ENCODE measurements at places on chromosomes 11 and 22.
A peak's percentile ranks its signal among the peaks of the same experiment; 100 is the strongest.

DNA sequence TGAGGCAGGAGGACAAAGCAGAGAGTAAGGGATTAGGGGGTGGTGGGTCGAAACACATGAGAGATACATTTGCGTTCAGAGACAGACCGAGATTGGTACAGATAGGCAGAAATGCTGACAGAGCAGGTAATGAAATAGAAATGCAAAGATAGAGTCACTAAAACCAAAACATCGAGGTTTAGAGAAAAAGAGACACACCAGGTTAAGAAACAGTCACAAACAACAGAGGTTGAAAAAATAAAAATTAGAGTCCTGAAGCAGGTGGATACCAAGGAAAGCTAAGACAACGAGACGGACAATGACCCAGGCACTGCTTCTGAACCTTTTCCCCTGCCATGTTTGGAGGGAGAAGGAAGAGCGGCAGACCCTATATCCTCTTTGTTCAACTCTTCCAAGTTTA lies 1.2 kb upstream of the MAPK1 start:
- DNase-seq = no peak

- no peak for DNase-seq
Observed at GRCh38 chr11:96056576-96056975, 132.7 kb upstream of the MTMR2 start.

- no peak for DNase-seq
Observed at GRCh38 chr22:42821386-42821785, 35.7 kb downstream of the ARFGAP3 start.

- DNase-seq = no peak
Observed at GRCh38 chr22:48651981-48652538, 1175.6 kb downstream of the BRD1 start.

DNA sequence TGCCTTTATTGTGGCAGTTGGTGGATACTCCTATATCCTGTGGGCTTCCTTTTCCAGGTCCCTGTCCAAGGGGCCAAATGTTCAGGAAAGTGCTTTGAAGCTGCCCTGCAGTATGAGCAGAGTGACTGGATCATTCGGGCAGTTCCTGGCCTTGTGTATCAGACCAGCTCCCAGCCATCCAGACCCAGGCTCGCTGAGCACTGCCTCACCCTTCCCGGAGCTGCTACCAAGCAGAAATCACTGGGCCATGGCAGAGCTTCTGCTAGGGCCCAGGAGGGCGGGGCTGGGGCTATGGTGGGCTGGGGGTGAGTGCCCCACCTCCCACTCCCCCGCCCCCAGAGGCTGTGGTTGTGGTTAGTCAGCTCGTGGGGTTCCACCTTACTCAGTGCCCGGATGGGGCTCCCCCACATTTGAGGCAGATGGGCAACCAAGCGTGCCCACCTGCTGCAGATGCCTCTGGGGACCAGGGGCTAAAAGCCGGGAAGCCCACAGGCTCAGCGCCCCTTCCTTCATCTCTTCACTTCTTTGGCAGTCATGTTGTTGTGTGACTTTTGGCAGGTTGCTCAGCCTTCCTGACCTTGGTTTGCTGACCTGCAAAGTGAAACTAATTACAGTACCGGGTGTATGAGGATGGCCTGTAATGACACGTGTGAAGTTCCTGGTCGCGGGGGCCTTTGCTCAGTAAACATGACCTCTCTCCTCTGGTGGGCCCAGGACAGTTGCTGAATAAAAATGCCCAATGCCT lies 2.1 kb upstream of the LRRC32 start:
- DNase-seq = peak; percentile 89

DNA sequence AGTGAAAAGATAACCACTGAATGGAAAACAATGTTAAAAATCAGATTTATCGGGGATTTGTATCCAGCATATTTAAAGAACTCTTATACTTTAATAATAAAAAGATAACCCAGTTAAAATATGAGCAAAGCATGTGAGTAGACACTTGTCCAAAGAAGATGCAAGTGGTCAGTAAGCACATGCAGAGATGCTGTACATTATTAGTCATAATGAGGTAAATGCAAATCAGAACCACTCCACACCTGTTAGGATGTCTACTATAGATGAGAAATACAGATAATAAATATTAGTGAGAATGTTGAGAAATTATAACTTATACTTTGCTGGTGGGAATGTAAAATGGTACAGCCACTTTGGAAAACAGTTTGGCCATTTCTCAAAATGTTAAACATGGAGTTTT lies 28.0 kb downstream of the QSER1 start:
- no peak for DNase-seq

DNA sequence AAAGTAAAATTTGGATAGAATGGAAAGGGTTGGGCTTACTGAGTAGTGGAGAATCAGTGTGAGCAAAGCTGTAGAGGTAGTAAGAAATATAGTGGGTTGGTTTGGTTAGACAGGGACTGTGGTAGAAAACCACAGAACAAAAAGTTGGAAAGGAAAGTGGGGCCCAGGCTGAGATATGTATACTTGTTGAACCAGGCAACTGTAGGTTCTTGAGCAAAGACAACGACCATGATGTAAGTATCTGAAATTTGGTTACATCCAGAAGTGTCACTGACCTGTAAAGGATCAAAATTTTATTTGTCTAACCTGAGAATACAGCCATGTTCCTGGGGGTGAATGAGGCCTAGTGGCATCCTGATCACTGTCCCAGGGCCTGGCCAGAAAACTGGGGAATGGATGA lies 114.1 kb downstream of the STIM1 start:
- no peak for DNase-seq

- DNase-seq = no peak
Observed at GRCh38 chr22:46976598-46976997, 214.1 kb downstream of the TBC1D22A start.

- DNase-seq = peak; percentile 24
Observed at GRCh38 chr22:49964136-49965090, 3.8 kb downstream of the PIM3 start.

GRCh38 chr22:26901198-26901816 lies 243.9 kb downstream of the MIAT start:
- no peak for DNase-seq

GRCh38 chr22:30809086-30809485 lies 114.4 kb downstream of the OSBP2 start:
- no peak for DNase-seq

- no peak for DNase-seq
Observed at GRCh38 chr11:1230456-1231395, 7.9 kb downstream of the MUC5B start.

DNA sequence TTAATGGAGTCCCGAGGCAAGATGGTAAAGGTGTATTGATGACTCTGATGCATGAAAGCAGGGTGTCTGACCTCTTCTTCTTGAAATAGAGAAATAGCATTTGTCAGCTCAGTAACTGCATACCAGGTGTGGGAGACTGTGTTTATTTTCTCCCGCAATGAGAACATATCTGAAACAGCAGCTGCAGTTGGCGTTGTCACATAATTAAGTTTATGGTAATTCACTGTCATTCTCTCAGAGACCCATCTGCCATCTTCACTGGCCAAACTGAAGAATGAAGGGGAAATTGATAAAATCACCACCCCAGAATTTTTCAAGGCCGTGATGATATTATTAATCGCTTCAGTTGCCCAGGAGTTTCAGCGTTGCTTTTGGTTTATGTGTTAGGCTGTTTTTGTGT lies 20.1 kb upstream of the MCHR1 start:
- DNase-seq = no peak

- no peak for DNase-seq
Observed at GRCh38 chr11:122127020-122127419, 11.0 kb upstream of the BLID start.

DNA sequence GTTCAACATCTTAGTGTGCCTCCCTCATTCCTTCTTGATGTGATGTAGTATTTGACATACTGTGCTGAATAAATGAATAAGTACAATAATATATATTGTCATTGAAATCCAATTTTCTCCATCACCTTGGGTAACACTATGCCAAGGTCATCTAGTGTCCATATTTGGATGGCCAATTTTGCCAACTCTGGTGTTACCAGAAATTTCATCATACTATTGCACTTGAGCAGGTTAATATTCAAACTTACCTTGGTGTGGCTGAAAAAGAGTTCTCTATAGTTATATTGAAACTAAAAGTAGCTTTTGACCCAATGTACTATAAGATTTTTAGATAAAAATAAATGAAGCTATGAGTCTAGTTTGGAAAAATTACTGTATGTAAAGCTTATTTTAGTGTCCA lies 98.2 kb upstream of the SLC6A5 start:
- no peak for DNase-seq

- DNase-seq = no peak
Observed at GRCh38 chr11:72491001-72491400, 56.7 kb upstream of the CLPB start.

DNA sequence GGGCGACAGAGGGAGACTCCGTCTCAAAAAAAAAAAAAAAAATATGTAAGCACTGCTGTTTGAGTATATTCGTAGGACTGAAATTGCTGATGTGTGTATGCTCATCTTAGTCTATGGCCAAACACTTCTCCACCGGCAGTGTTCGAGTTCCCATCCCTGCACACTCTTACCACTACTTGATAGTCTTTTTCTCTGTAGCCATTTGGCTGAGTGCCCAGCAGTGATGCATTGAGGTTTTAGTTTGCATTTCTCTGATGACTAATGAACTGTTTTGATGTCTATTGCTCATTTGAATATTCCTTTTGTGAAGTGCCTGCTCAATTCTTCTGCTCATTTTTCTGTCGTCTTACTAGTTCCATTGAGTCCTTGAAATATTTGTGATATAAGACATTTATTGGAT lies 1.9 kb downstream of the TIRAP start:
- DNase-seq = peak; percentile 72

DNA sequence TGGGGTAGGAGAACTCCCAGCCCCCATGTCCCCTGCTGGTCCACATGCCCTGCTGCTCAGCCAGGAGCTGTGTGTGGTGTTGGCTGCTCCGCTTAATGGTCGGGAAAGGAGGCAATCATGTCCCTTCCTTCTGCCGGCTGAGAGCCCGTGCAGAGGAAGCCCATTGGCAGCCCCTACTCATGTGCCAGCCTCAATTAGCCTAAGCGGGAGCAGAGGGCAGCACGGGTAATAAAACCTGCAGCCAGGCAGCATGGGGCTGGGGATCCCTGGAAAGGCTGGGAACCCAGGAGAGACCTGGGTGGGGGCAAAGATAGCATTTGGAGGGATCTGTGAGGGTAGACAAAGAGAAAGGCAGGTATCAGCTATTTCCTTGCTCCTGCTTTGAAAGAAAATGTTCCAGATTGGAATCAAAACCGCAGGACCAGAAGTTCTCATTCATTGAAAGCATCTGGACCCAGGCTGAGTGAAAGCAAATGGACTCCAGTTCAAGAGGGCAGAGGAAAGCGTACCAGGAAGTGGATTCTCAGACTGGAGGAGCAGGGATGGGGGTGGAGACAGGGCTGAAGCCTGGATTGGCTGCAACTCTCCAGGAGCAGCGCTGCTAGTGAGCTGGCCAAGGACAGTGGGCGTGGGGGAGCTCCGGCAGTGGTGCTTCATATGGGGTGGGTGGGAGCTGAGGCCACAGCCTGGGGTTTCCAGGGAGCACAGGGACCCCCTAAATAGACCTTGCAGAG lies 103.4 kb upstream of the NECTIN1 start:
- DNase-seq = no peak

- DNase-seq = no peak
Observed at GRCh38 chr11:28878025-28878424, 769.8 kb downstream of the METTL15 start.
